ENCODE measurements at places on chromosomes 1 and 21.

DNA sequence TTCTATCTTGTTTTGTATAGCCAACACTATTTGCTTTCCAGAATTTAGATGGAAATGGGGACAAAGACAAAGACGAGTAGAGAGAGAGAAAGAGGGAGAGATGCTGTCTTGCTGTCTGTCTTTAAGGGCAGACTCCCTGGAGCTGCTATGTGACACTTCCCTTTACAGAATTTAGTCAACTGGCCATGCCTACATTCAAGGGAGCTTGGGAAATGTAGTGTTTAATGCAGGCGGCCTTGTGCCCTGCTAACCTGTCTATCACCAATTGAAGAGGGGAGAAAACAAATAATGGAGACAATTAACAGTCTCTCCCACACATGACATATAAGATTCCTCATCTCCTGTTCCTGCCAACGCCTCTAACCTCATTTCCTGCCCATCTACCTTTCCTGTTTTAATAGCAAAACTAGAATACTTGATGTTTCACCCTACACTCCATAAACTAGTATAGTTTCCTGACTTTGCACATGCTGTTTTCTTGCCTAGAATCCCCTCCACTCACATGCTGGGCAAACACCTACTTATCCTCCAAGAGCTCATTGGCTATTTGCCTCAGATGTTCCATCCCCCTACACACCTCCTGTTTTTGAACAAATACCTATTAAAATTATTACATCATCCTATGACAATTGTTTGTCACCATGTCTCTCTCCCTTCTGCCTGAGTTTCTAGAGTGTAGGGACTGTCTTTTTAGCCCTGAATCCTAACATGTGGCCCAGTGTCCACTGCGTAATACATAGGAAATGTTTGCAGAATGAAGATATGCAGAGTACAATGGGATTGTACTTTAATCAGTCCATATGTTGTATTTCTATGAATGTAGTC is 117.2 kb downstream of the SLC25A24 start:
- DNase-seq: no peak

DNA sequence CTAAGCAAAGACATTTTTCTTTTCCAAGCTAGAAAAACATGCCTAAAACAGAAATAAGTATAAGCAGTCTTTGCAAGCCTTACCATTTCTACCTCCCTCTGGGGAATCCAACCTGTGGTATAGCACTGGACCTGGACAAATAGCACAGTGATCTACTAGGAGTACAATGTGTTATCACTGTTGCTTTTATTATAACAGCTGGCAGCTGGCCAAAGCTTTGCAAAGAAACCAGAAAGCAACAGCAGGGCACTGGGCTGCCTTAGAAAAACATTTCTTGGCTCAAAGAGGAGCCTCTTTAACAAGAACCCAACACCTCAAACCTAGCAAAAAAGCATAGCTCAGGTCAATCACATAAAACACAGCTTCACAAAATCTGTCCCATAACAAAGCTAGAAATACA is 294.5 kb upstream of the GREM2 start:
- no peak for DNase-seq

DNA sequence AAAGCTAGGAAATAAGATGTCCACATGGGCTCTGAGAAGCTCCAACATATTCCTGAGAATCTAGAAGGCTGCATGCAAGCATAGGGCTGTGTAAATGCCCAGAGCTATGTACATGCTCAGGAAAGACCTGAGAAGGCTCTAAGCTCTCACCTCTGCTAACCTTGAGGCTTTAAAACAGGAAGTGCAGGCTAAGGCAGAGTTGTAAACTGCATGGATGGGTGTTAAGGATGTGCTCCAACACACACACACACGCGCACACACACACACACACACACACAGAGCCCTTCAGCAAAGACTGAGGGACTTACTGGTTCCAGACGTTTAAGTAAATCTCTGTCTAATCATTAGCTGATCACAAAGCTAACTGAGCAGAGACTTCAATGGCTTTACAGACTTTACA is 162.9 kb downstream of the TRABD2B start:
- DNase-seq: no peak

DNA sequence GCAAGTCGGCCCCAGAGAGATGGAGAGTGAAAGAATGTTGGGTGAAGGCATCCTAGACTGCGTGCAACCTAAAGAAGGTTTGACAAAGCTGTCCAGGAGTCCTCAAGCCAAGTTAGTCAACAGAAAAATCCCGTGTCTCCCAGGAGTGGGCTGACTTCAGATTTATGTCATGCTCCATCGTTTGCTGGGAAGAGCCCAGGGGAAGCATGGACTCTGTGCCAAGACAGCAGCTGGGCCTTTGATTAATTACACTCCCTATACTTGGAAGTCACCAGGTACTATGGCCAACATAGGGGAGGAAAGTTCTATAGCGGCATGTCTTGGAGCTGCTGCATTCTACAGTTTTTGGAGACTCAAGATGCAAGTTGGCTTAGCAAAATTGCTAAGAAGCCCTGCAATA is 247.4 kb downstream of the KAZN start:
- no peak for DNase-seq
